ENCODE measurements at places on chromosomes 11 and 22.

GRCh38 chr11:81331088-81331487 is 1402.6 kb downstream of the FAM181B start:
- DNase-seq, result no peak

- no peak for DNase-seq
Observed at GRCh38 chr11:8709002-8709672, 26.5 kb downstream of the RPL27A start.

DNA sequence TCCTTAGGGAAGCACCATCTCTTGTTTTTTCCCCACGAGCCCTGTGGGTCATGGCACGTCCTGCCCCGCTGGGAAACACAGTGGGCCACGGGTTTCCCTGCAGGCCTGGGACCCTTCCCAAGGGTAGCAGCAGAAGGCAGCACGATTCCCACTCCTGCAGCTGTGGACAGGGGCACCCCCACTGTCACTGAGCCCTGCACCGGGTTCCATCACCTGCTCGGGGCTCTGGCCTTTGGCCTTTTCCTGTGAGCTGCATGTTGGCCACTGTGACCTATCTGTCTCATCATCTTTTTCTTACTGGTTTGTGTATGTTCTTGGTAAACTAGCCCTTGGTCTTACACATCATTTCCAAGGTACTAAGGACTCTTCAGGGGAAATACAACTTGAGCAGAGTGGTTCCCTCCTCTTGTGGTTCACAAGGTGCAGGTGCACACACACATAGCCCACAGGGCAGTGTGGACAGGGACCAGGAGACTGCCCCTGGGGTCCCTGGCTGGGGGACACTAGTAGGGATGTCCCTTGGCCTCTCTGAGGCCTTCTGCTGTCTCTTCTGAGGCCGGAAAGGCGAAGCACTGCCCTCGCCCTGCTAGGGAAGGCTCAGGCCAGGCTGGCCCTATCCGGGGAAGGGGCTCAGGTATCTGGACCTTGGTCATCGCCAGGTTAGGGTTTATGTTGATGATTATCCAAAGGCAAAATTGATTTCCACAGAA is 19.0 kb upstream of the TXNRD2 start:
- no peak for DNase-seq

DNA sequence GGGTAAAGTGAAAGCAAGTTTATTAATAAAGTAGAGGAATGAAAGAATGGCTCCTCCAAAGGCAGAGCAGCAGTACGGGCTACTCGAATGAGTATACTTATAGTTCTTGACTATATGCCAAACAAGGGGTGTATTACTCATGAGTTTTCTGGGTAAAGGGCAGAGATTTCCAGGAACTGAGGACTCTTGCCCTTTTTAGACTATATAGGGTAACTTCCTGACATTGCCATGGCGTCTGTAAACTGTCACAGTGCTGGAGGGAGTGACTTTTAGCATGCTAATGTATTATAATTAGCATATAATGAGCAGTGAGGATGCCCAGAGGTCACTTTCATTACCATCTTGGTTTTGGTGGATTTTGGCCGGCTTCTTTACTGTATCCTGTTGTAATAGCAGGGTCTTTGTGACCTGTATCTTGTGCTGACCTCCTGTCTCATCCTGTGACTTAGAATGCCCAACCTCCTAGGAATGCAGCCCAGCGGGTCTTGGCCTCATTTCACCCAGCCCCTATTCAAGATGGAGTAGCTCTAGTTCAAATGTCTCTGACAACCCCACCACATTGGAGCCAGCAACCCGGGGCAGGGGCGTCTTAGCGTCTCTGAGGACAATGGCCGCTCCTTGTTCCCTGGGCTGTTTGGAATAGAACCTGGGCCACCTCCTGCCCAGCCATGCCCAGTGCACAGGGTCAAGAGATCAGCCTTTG is 34.9 kb upstream of the CD82 start:
- no peak for DNase-seq

DNA sequence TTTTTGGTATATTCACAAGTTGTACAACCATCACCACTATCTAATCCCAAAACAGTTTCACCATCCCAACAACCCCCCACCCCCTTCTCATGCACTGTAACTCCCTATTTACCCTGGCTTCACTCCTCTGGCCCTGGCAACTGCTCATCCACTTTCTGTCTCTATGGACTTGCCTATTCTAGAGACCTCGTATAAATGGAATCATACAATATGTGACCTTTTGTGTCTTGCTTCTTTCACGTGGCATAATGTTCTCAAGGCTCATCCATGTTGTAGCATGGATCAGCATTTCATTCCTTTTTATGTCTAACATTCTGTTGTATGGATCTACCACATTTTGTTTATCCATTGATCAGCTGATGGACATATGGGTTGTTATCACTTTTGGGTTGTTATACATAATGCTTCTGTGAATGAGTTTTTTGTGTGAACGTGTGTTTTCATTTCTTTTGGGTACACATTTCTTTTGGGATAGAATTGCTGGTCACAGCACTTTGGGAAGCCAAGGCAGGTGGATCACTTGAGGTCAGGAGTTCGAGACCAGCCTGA is 46.1 kb downstream of the GDPD5 start:
- no peak for DNase-seq

DNA sequence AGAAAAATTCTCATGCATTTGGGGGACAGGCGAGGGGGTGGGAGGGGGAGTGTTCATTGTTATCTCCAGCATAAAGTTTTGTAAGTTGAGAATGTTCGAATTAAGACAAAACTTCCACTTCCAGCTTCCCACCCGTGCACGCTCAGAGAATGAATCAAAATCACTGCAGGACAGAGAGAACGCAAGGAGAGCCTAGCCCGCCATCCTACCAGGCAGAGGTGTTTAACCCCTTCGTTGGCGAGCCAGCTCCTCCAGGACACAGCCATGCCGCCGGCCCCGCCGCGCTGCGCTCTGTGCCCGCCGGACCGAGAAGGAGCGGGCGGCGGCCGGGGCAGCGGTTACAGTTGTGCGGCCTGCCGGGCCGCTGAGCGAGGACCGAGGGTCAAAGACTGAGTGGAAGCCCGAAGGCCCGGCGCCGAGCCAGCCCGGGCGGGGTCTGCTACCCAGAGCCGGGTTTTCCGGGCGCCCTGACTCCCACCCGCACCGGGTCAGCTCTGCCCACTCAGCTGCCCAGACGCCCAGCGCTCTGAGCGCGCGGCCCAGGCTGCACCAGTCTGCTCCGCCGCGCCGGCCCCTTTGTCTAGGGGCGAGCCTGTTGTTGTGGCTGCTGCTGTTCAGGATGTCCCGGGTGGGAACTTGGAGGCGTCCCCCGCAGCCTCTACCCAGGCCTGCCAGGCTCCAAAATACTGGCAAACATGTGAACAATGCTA is at the start of gene NOX4:
Gene NOX4, minus strand, starts transcription at position 395 of the 710 bp plus-strand sequence. Its CDS starts 129 bp downstream, at position 266.
- DNase-seq, result no peak

GRCh38 chr11:121881806-121882205 is 234.2 kb downstream of the BLID start:
- no peak for DNase-seq

- DNase-seq, result no peak
Observed at GRCh38 chr11:115364896-115365295, 139.3 kb downstream of the CADM1 start.

GRCh38 chr11:104152941-104153505 is 10.9 kb downstream of the PDGFD start:
- no peak for DNase-seq

GRCh38 chr22:20155330-20156041 is 4.6 kb upstream of the CCDC188 start:
- no peak for DNase-seq

DNA sequence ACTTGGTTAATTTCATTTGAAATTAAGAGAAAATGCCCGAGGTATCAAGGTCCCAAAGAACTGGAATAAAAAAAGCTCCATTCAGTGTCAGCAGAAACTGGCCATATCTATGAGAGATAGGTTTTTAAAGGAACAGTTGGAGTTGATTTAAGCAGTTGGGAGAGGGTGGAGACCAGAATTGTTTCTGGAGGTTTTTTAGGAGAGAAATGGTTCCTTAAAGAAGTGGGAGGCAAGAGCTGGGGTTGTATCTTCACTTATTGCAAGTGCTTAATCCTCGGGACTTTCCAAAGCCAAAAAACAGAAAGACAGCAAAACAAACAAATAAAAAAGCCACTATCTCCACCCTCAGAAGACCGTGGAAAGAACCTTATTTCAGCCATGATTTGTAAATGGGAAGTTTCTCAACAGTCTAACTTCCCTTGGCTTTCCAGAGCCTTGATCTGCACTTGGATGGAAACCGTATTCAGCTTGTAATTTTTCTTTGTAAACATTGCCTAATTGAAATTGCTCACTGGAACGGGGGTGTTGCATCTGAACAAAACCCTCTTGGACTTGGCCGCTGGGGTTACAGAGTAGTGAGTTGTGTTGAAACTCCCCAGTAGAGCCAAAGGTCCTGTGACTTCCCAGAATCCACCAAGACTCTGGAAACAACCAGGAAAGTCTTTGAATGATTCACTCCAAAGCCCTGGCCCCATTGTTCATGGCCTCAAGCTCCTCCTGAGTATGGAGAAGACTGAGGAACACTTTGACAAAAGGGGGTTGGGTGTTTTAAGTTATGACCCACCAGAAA is 115.6 kb downstream of the SLC1A2 start:
- no peak for DNase-seq
